ENCODE measurements at places on chromosomes 16 and 17.

GRCh38 chr16:78142788-78143187 lies 43.3 kb downstream of the WWOX start:
- no peak for DNase-seq

GRCh38 chr17:28395426-28395825 lies 10.6 kb downstream of the SLC46A1 start:
- no peak for DNase-seq

DNA sequence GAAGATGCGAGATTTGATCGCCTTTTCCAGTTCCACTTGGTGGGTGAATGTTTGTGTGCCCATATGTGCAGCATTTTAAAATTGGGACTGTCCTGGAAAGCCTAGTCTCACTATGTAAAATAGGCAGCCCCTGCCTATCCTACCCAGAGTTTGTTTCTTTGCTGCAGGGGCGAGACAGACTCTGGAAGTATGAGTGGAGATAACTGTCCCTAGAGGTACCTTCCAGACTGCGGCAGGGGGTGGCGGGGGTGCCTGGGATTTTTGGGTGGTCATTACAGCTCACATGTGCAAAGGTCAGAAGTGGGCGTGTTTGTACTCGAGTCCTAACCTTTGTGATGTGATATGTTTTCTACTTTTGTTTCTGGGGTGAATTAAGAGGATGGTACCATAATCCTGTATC lies 36.6 kb downstream of the MPRIP start:
- no peak for DNase-seq

- DNase-seq = peak; percentile 85
Observed at GRCh38 chr17:58267347-58268324, 13.1 kb downstream of the MPO start.

GRCh38 chr16:25038239-25038954 lies 23.2 kb upstream of the ARHGAP17 start:
- no peak for DNase-seq

GRCh38 chr17:64126918-64127317 lies 3.0 kb downstream of the ERN1 start:
- no peak for DNase-seq

DNA sequence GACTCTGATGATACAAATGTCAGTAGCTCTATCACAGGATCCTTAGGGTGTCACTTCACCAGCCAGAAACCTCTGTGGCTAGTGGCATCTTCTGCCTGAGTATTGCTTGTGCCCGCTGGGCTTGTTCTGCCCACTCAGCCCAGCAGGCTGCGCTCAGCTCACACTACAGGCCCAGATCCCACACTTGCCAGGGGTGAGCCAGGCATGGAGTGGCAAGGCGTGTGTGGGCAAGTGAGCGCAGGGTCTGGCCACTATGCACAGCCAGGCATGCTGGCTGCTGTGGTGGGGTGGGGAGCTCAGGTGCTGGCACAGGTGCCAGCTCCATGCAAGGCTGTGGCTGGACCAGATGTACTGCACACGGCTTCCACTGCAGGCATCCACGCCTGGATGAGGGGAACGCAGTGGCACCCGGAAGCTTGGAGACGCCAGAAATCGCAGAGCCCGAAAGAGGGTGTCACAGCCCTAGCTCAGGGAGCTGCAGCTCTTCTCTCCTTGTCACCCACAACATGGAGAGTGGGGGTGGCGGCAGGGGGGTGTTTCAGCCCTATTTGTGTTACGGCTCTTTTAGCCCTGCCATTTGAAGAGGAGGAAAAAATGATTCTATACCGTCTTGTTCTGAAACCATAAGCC lies 10.2 kb downstream of the CFAP97D1 start:
- DNase-seq = no peak

GRCh38 chr16:57537194-57537505 lies 779 bp upstream of the CCDC102A start:
- no peak for DNase-seq

DNA sequence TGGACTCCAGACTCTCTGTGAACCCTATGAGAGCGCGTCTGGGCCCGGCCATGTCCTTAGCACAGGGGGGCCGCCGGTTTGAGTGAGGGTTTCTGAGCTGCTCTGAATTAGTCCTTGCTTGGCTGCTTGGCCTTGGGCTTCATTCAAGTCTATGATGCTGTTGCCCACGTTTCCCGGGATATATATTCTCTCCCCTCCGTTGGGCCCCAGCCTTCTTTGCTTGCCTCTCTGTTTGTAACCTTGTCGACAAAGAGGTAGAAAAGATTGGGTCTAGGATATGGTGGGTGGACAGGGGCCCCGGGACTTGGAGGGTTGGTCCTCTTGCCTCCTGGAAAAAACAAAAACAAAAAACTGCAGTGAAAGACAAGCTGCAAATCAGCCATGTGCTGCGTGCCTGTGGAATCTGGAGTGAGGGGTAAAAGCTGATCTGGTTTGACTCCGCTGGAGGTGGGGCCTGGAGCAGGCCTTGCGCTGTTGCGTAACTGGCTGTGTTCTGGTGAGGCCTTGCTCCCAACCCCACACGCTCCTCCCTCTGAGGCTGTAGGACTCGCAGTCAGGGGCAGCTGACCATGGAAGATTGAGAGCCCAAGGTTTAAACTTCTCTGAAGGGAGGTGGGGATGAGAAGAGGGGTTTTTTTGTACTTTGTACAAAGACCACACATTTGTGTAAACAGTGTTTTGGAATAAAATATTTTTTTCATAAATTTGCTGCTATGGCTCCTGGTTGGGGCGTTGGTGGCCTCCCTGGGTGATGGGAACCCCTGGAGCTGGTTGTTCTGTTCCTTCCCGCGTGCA lies 23.1 kb downstream of the STAT5A start:
- peak; percentile 71 for DNase-seq

GRCh38 chr16:81165411-81166097 lies 69.4 kb upstream of the GCSH start:
- DNase-seq = no peak

DNA sequence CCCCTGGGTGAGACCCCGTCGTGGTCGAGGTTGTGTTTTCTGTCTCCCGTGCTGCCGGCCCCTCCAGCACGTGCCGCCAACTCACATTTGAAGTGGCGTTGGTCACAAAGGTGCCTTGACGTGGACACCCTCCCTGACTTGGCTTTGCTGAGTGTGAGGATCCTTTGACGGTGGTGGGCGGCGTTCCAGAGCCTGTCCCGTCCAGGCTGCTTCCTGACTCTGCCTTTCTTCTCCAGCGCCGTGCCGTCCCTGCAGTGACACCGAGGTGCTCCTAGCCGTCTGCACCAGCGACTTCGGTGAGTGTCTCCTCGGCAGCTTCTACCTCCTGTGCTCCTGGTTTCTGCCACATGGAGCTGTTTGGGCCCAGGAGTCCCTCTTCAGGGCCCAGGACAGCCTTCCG lies 13.5 kb downstream of the METRNL start:
- no peak for DNase-seq
